ENCODE measurements at places on chromosomes 3 and 15.

GRCh38 chr15:65395567-65396202 is 17.9 kb upstream of the IGDCC3 start:
- DNase-seq, result no peak

GRCh38 chr3:115876876-115877614 is 253.7 kb downstream of the GAP43 start:
- no peak for DNase-seq

DNA sequence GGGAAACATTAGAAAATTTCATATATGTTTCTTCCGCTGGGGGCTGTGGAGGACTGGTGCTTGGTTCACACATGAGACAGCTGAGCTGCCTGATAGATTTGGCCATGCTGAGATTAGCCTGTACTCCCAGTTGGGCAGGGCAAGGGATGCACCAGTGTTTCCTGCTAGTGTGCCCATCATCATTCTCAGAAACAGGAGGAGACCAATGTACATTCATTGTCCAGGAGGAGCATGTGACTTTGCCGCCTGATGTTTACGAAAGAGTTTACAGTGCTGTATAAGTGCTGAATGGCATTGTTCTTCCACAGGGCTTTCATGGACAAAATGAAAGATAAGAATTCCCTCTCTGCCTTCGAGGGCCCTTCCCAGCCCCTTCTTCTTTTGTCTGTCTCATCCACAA is 311.1 kb upstream of the THBS1 start:
- no peak for DNase-seq

GRCh38 chr3:191425322-191425734 is 35.6 kb upstream of the PYDC2 start:
- no peak for DNase-seq
